ENCODE measurements at places on chromosomes 3 and 15.

DNA sequence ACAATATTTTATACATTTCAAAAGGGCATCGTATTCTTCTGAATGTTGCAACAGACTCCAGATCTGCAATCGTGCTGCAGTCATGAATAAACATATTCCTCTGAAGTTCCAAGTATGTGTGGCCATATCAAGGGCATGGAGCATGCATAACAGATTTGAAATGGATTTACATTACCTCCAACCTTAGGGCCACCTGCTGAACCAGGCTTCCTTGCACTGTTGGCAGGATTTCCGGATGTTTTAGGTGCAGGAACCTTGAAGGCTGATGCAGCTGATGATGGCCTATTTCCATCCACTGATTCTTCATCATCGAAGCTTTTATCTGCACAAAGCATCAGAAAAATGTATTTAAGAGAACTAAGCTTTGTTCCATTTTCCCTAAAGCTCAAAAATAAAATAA lies 73.5 kb downstream of the CLASP2 start:
- DNase-seq = no peak

DNA sequence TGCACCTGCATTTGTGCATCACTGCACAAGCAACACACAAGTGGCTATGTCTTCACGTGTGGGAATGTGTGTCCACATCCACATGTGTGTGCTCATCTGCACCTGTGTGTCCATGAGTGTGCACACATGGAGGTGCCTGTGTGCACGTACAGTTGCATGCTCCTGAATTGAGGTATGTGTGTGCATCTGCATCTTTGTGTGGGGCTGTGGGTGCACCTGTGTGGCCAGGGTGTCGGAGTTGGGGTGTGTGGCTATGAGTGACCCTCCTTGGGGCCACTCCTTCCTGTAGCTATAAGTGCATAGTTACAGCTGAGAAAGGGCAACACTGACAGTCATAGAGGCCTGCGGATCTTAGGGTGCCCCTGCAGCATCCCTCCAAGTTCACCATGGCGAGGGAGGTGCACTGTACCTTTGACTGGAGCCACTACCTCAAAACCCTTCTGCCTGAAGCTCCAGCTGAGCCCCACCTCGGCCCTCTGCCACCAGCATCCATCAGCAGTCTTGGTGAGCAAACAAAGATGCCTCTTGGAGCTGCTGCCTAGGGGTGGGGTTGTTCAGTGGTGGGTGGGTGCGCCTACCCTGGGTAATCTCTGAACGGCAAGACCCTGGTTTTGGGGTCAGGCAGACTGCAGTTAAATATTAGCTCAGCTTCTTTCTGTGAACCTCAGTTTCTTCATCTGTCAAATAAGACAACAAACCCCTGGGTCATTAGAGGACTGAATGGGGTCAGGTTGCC lies 5.2 kb upstream of the HHATL start:
- no peak for DNase-seq

DNA sequence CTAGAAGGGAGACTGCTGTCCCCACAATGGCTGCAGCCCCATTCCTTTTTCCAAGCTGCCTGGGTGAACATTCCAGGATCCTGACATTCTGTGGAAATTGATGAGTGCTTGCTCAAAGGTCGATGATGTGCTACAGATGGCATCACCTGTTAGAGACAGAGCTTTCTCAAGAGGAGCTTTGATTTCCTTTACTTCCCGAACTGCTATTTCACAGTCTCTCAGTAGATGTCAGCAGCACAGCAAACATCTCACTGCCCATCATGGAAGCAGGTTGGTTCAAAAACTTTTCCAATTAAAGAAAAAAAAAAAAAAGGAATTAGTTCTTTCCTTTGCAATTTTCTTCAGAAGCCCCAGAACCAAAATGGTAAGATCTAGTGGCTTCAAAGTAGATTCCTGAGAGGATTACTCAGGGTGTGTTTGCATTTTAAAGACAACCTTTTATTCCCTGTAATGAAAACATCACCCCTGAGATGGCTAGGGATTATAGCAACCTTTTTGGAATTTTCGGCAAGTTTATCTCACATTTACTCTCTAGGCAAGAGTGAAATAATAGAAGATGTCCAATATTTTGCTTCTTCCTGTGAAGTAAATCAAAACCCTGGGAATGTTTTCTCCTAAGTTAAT lies 44.8 kb downstream of the POLR2M start:
- peak; percentile 51 for DNase-seq

GRCh38 chr15:90036806-90037510 lies 35.8 kb downstream of the ZNF710 start:
- DNase-seq = no peak

DNA sequence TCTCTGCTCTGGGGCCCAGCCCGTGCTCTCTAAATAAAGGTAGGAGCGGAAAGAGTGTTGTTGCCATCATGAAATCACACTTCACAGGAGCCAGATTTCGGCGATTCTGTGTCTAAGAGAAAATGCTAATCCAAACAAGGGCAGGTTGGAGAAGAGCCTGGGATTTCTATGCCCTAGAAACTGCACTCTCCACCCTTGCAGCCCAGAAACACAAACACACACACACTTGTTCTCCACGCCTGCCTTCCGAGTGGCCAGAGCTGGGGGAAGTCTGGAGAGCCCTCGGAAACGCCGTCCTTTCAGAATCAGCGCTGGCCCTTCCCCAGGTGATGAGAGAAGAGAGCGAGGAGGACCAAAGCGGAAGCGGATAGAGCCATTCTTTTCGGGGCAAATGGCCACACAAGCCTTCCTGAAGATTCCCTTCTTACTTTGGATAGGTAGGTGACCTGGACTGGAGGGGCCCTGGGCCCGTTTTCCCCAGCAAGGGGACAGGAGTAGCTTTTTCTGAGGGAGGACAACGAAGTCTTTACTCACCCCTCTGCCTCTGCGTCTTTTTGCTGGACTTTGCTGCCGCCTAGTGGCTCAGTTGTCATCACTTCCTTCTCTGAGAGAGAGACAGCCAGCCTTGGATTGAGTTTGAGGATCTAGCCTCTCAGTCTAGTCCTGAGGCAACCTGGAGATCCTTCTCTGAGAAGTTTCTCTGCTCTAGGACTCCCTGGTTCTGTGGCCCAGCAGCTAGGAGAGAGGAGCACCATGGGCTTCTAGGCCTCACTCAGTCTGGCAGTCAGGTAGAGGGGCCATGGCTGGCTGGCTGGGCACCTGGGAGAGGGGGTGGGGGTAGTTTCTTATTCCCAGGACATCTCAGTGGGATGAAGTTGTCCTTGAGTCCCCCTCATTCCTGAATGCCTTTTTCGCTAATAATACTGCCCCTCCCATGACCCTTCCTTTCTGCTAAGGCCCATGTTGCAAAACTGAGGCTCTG lies 37.7 kb downstream of the SENP8 start:
- peak; percentile 89 for DNase-seq

GRCh38 chr15:35376707-35377106 lies 169.3 kb downstream of the DPH6 start:
- DNase-seq = peak; percentile 13

- no peak for DNase-seq
Observed at GRCh38 chr15:34011481-34011880, 27.5 kb downstream of the AVEN start.

DNA sequence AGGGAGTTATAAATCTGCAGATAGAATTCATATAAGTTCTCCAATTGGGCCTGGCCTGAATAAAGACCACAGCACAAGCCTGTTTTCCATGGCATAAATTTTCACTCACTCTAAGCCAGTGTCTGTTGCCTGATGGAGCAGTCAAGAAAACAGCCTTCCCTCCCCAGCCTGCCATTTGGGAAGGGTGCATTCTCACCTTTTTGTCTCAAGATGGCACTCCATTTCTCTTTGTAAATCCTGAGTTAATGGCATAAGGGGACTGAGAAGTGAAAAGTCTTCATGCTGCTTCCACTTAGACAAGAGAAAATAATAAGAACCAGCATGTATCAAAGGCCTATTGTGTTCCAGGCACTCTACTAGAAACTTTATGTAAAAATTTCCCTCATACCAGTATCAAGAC lies 115.6 kb upstream of the MANF start:
- DNase-seq = peak; percentile 39

DNA sequence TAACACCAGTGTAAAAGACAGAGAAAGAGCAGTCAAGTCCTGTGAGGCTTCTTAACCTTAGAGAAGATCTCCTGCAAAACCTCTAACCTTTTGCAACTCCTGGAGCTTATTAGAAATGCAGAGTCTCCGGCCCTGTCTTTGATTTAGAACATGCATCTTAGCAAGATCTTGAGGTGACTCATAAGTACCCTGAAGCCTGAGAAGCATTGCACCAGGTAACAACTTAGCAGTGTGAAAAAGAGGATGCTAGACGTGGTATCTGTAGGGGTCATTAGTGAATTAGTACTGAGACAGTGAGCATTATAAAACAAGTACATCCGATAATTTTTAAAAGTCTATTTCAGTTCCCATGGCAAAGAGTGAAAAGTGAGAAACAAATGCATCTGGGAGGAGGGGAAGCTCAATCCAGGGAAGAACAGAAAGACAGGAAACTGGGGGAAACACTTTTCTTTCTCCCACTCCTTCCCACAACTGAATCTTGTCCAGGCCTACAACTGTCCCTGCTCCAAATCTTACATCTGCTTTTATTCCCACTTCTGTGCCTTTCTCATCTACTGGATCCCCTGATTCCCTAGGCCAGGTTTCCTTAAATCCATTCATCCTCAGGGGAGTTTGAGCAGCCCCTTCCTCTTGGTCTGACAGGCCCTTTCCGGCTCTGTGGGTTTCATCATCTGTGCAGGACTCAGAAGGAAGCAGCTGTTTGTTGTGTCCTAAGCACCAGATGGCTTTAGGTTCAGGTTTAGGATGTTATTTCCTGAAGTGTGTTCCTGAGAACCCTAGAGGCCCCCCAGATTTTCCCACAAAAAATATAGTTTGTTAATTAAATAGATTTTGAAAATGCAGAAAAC lies 128.1 kb upstream of the IL12A start:
- no peak for DNase-seq

DNA sequence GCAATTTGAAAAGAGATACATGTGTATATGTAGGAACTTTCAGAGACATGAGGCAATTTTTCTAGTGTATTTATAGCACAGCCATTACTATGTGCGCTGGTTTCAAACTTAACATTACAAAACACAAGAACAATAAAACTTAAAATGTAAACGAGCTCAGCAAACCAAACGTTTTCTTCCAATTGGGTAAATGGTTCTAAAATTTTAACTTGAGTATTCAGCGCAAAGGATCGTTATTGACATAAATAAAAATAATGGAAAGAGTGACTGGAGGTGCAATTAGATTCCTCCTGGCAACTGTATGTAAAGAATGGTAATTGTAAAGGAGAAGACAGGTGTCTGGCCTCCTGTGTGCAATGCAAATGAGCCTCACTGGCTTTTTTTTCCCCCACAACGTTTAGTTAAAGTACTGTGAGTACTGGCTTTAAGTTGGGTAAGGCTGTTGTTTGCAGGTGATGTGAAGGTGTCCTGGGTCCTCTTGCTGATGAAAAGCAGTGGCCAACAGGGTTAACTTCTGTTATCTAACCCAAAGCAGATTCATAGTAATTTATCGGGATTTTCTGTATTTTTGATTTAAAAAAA lies 14.1 kb upstream of the GADL1 start:
- no peak for DNase-seq

- no peak for DNase-seq
Observed at GRCh38 chr3:179150610-179151009, 2.5 kb downstream of the PIK3CA start.

Data from MCF 10A (cell line).